ENCODE measurements at places on chromosomes 1 and 21.

DNA sequence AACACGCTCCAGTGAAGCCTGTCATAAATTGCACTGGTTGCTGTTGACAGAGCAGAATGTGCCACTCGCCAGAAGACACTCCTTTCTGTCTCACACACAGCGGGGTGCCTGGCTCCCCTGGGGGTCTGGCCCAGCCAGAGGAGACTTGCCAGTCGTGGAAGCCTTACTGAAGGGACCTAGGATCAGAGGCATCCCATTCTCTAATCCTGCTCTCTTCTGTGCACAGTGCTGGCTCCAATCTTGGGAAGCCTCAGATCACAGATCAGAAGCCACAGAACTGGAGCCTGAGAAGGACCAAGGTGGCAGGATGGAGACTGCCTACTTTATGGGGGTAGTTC, 1.4 kb downstream of the SLC9A1 start:
- DNase-seq = no peak

DNA sequence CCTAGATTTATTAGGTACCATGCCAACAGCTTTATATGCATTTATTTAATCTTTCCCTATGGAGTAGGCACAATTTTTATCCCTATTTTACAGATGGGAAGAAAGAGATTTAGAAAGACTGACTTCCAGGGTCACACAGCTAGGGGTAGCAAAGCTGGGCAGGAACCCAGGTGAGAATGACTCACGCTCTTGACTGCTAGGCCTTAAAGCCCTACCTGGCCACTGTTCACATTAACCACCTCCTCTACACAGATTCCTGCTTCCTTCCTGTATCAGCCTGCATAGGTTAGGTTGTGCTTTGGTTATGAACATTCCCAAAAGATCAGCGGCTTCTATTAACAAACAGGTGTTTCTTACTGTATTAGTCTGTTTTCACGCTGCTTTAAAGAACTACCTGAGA, 53.2 kb downstream of the DNAJC6 start:
- DNase-seq = no peak

DNA sequence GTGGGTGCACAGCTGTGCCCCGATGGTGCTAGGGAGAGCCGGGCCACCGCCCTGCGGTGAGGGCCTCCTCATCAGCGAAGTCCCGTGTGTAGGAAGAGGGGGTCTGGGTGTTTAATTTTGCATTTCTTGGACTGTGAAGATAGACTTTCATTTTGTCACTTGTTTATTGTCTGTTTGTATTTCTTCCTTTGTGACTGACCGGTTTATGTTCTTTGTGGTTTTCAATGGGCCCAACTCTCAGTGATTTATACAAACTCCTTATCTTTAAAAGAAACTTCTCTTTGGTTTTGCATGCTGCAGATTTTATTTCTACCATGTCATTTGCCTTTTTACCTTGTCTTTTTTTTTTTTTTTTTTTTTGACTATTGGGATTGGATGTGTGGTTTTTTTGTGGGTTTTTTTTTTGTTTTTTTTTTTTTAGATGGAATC, 65.1 kb downstream of the COL18A1 start:
- no peak for DNase-seq

- DNase-seq = peak; percentile 7
Observed at GRCh38 chr1:172089768-172090510, 248.6 kb downstream of the DNM3 start.

DNA sequence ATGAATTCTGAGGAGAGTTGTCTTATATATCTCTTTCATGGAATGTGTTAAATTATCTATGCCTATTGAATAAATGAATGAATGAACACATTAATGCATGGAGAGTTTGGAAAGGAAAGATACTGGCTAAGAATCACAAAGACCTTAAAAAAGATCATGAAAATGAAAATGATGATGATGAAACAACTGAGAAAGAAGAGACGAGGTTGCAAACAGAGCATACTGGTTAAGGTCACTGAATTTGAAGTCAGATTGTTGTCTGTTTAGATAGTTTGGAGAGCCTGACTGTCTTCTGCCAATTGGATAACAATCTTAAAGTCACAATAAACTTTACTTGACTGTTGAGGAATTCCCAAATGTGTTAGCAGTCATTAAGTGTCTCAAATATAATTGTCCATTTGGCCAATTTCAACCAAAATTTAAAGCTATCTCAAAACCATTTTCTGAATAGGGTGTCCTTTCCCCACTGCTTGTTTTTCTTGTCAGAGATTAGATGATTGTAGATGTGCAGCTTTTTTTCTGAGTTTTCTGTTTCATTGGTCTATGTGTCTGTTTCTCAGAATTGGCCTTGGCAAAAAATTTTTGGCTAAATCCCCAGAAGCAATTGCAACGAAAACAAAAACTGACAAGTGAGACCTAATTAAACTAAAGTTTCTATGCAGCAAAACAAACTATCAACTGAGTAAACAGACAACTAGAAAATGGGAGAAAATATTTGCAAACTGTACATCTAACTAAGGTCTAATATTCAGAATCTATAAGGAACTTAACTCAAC, 132.2 kb downstream of the PTGER3 start:
- DNase-seq = no peak

DNA sequence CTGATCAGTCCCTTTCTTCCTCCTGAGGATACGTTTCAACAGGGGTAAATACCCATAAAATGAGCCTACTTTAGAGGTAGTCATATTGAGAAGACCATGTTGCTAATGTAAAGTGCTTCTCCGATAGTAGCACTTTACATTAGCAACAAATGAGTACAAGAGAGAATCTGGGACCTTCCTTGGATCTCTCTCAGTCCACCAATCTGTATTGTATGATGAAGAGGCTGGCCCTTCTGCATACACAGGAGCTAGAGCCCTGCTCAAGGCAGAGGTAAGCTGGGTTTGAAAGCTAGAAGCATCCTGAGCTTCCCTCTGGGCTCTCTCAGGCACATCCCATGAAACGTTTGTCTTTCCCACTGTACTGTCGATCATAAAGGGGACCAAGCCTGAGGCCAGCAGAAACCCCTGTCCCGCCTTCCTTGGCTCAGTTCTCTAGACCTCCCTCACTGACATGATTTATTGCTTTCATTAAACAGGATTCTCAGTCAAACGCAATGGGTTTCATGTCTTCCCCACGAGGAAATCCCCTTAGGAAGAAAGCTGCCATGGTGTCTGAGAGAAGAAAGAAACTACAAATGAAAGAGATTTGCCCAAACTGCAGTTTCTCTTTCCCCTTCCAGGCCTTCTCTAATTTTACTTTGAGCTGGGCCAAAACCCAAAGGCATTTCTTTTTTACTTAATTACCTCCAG, 62.8 kb upstream of the BCAR3 start:
- no peak for DNase-seq

GRCh38 chr1:8816264-8816663, 1.2 kb downstream of the RERE start:
- no peak for DNase-seq

GRCh38 chr1:167533851-167534300, 15.5 kb upstream of the CD247 start:
- peak; percentile 36 for DNase-seq

DNA sequence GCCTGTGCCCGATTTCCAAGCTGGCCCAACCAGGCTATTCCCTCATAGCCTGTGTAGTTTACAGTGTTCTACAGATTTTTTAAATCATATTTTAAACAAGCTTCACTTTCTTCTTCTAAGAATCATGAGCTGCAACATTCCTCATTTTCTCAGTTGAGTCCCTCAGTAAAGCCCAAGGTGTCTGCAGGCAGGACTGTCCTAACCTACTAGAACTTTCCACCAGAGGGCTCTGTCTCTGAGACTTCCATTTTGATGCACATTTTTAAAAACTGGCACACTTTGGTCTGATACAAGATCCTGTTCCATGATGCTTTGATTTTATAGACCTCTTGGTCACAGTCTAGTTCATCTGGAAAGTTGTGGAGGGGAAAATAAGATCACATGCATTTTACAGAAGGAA, 21.6 kb upstream of the SLAMF6 start:
- DNase-seq = no peak

DNA sequence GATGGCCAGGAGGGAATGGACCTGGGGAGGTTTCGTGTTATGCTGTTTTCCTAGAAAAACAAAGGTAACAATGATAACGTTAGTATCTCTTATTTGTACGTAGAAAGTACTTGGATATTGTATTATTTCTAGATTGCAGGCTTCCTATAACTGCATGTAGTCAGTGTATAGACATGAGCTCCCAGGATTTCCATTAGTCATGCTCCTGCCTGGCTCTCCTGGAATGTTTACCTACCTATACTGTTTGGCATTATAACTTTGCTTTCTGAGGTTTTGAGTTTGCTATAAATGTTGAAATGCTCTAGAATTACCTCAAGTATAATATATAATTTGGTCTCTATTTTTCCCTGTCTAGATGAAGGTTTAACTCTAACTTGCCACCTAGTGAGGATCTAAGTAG, 66.1 kb downstream of the TTC3 start:
- no peak for DNase-seq

DNA sequence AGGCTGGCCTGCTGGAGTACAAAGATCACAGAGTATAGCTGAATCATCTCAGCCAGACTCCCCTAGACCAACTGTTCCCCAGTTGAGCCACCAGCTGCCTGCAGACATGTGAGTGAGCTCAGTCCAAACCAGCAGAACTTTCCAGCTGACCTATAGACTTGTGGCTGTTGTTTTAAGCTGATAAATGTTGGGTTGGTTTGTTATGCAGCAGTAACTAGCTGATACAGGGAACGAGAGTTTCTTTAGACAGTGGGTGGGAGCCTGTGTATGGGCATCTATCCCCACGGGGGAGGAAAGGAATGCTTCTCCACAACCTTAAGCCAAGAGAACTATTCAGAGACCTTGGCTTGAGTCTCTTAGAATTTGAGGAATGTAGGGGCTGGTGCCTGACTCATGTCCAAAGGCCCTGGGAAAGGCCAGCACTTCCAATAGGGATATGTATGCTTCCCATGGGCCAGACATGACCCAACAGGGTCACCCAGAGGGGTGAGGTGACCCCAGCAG, 30.1 kb downstream of the SLC1A7 start:
- DNase-seq = no peak

GRCh38 chr1:2088458-2088857, 38.2 kb downstream of the PRKCZ start:
- no peak for DNase-seq

GRCh38 chr1:247330548-247331171, 1.0 kb downstream of the ZNF496 start:
- no peak for DNase-seq

DNA sequence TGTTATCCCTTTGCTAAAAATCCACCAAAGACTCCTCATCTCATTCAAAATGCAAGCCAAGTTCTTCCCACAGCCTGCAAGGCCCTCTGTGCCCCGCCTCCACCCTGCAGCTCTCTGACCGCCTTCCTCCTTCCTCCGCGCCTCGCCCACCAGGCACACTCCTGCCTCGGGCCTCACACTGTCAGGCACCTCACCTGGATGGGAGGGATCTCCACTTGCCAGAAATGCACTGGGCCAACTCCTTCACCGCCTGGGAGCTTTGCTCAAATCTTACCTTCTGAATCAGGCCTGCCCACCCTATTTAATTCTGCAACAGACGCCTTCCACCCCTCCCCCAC, 26.2 kb downstream of the PGBD5 start:
- no peak for DNase-seq

DNA sequence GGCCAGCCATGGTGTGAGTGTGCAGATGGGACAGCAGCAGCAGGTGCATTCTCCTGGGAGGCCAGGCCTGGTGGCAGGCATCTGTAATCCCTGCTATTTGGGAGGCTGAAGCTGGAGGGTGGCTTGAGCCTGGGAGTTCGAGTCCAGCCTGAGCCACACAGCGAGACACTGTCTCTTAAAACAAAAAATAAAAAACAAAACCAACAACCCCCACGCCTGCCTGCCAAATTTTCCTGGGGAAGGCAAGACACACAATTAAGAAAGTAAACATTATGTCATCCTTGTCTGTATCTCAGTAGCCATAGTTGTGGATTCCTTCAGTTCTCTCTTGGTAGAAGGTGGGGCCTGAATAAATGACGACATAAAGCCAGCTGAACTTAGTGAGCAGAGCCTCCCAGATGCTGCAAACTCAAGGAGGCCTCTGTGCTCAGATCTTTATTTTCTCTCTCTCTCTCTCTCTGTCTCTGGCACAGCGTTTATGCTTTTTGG, 57.6 kb upstream of the CD34 start:
- no peak for DNase-seq

GRCh38 chr1:216758161-216758560, 34.9 kb upstream of the ESRRG start:
- DNase-seq = no peak

DNA sequence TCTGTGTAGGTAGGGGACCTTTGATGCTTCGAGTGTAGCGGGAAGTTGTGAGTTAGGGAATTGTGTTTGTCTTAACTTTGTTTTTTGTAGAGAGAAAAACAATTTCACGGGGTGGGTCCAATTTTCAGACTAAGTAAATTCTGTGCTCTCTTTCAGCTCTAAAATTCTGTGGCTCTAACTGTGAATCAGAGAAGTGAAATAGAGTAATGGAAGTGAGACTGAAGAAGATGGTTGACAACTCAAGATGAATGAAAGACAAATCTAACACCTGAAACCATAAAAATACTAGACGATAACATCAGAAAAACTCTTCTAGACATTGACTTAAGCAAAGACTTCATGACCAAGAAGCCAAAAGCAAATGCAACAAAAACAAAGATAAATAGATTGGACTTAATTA, 4.4 kb upstream of the FMO1 start:
- DNase-seq = no peak

GRCh38 chr1:89910780-89911179, 84.1 kb upstream of the ZNF326 start:
- DNase-seq = no peak

GRCh38 chr1:240093120-240093961, 1.7 kb downstream of the FMN2 start:
- no peak for DNase-seq

DNA sequence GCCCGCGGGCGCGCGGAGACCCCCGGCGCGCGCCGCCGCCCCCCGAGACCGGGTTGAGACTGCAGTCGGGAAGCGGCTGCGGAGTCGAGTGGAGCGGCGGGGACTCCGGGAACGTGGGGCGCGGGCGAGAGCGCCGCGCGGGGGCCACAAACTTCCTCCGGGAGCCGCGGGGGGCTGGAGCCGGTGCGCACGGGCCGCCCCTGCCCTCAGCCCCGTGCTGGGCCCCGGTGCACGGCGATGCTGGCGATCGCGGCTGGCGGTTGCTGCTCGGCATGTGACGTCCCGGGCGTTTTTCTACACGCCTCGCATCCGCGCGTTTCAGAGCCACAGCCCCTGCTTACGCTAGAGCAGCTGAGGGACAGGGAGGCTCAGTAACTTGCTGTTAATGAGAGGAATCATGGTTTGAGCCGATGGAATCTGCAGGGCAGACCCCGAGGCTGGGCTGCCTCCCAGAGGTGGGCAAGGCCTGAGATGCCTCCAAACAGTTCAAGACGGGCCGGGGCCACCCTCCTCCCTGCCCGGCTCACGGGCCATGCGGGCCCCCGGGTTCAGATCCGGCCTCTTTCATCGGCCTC, 520 bp downstream of the TMEM201 start:
- DNase-seq = no peak

GRCh38 chr1:173255214-173255813, 48.2 kb upstream of the TNFSF4 start:
- DNase-seq = no peak

GRCh38 chr1:2496087-2496622, 20.1 kb downstream of the PLCH2 start:
- DNase-seq = no peak

- DNase-seq = no peak
Observed at GRCh38 chr1:19768353-19769210, 31.1 kb downstream of the TMCO4 start.

GRCh38 chr1:60090655-60091054, 17.1 kb upstream of the C1orf87 start:
- no peak for DNase-seq

Measured in activated CD4-positive, CD25-positive, alpha-beta regulatory T cell treated with anti-CD3 and anti-CD28 coated beads, Interleukin-2, amount 50 U/mL, for 16 hours (primary cell).